ENCODE measurements at places on chromosomes 13 and 19. TPM values are rescaled to one million over a fixed set of nuclear protein-coding genes. Genes with fewer than 3 reads are reported as not detected.

The PROZ gene
- not detected for total RNA-seq

The ADAMTSL5 gene
- 4.6 TPM for total RNA-seq

The SLITRK6 gene
- total RNA-seq: 0.39 TPM

The CDC42EP5 gene
- 17.4 TPM for total RNA-seq

The LRRC4B gene
- 1.2 TPM for total RNA-seq

The RFPL4A gene
- total RNA-seq: not detected

The SMIM24 gene
- total RNA-seq: not detected

The TMEM59L gene
- 4.1 TPM for total RNA-seq

The GDF15 gene
- total RNA-seq: 78.5 TPM

The ATXN8OS gene
- total RNA-seq: not detected

The KLF12 gene
- total RNA-seq: 12.3 TPM

The TNFRSF19 gene
- 3.0 TPM for total RNA-seq

The F10 gene
- total RNA-seq: 11.8 TPM
